ENCODE measurements at places on chromosomes 16 and 17.

GRCh38 chr16:5578980-5579379 lies 481.4 kb upstream of the EEF2KMT start:
- DNase-seq = no peak

GRCh38 chr17:79707931-79708891 lies 22.5 kb upstream of the ENPP7 start:
- DNase-seq = peak; percentile 62

DNA sequence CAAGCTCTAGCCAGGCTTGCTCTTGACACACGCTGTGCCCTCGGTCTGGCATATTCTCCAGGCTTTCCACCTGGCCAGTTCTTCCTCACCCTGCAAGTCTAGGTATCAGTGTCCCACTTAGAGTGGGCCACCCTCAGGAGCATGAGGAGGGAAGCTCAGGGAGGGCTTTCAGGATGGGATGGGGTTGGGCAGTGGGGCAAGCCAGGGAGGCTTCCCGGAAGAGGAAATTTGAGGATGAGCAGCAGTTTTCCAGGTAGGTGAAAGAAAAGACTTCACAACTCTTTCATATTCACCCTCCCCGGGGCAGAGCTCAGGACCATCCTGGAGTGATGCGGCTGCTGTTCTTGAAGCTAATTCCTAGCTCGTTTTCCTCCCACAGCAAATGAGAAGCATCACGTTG lies 14.5 kb upstream of the LDHD start:
- DNase-seq = no peak

- no peak for DNase-seq
Measured at GRCh38 chr17:42476411-42476810, 17.7 kb downstream of the ATP6V0A1 start.

GRCh38 chr16:54750249-54750648 lies 180.4 kb upstream of the IRX5 start:
- no peak for DNase-seq

Measured in activated CD4-positive, alpha-beta T cell treated with anti-CD3 and anti-CD28 coated beads, Interleukin-10, Interleukin-2, amounts not matched to agents 100 ng/mL and 50 ng/mL, durations not matched to agents 16 hours and 8 hours (primary cell).